Gastrocnemius medialis (tissue), 4 donors: ENCODE measurements at places on chromosomes 6 and 20.

- no peak for DNase-seq
Observed at GRCh38 chr20:62732842-62733525, 24.3 kb downstream of the NTSR1 start.

DNA sequence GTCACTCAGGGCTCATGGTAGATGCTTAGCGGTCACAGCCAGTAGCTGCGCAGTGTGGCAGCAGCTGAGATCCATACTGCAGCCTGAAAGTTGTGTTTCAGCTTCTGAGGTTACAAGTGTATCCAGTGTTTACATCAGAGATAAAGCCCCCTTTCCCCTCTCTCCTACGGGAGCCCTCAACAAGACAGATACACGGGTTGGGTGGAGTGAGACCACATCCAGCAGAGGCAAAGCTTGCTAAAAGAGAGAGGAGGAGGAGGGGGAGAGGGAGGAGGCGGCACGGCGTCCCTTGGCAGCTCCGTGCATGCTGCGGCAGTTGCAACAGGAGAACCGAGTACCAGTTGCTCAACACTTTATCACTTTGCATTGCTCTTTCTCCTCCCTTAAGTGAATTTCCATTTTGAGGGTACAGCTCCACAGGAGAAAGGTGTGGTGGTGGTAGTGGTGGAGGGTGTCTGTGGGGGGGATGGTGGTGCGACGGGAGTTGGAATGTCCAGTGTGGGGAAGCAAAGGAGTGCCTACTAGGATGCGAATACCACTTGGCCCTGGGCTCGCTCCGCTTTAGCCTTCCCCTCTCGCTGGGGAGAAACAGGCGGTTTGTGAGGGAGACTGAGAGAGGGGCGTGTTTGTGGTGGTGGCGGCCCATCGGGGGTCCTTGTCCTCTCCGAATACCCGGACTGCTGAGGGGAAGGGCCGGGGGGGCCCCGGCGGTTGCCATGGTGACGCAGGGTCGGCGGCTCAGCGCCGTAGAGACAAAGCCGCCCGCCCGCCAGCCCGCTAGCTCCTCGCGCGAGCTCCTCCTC lies 405 bp upstream of the RNF182 start:
- no peak for DNase-seq

- no peak for DNase-seq
Observed at GRCh38 chr6:9332241-9332780, 897.0 kb upstream of the SLC35B3 start.

DNA sequence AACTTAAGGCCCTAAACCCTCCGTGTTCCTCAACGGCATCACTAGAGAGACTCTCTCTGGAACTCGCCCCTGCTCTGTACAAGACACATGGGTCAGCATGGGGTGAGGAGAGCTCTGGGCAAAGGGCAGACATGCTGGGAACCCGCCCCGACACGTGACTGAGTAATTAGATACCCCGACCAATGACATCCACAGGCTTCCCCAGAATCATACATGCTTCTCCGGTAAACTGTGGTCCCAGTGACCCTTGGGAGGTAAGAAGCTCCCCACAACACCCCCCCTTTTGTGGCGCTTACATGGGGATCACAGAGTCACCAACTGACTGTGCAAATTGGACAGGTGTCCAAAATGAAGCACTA lies 31.7 kb upstream of the RPS6KA2 start:
- DNase-seq, result no peak

- no peak for DNase-seq
Observed at GRCh38 chr6:113909224-113909856, 52.2 kb downstream of the MARCKS start.

- no peak for DNase-seq
Observed at GRCh38 chr6:5078121-5078669, 6.9 kb upstream of the PPP1R3G start.

DNA sequence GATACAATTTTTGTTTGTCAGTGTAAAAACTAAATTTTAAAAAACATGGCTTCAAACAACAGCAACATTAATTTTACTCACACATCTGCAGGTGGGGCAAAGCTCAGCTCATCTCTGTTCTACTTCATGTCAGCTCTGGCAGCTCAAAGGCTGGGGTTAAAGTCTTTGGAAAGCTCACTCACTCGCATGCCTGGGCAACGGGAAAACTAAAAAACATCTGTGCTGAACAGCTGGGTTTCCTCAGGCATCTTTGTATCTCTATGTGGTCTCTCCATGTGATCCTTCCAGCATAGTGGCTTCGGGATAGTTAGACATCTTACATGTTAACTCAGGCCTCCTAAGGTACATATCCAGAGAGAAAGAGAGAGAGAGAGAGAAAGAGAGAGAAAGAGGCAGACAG lies 499.6 kb downstream of the RFPL4B start:
- DNase-seq, result no peak

DNA sequence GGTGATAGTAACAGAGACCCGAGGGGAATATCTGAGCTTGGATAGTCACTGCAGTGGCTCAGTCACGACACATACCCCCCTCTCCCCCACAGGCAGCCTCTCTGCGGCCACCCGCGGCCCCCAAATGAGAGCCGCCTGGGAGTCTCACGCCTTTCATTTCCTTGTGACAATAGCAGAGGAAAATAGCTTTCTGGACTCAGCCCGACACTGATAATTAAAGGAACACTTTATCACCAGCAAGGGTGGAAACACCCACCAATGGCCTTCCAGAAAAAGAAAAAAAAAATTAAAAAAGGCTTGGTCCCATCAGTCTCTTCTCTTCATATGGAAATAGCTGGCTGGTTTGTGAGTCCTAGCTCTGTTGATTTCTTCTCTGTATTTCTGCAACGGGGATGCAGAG lies 35.1 kb upstream of the KCNG1 start:
- DNase-seq, result no peak

DNA sequence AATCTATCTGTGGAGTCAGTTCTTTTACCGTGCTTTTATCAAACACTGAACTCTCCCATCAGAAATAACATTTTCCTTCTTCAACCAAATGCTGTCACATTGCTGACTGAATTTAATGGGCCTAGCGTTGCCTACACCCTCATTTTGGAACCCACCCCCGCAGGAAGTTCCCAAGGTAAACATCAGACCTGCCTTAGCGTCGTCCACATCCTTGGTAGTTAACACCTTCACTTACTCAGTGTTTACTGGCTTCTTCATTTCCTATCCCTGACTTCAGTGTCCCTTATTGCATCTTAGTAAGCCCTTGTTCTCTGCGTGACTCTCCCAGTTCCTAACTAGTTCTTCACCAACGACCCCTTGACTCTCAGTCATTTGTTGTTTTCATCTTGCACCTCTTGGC lies 491.4 kb upstream of the SOX4 start:
- DNase-seq, result no peak

DNA sequence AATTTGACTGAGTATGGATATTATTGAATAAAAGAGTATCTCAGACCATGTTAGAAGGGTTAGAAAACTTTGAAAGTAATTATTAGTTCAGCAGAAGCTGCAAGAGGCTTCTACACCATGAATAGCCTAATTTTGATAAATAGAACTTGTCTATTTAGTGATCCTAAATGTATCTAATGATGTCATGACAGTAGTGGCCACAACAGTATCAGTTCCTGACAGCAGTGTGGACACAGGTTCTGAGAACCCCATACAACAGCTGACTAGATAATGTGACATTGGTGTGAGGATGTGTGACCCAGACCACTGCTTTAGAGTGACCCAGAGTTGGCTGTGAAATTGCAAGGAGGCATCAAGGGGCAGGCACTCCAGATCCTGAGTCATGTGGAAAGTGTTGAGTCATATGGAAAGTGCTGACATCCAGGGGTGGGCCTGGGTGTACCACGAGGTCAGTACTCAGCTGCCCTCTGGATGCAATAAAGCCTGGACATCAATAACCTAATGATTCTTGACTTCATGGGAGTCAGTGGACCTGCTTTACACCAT lies 754.7 kb downstream of the DHX35 start:
- no peak for DNase-seq

DNA sequence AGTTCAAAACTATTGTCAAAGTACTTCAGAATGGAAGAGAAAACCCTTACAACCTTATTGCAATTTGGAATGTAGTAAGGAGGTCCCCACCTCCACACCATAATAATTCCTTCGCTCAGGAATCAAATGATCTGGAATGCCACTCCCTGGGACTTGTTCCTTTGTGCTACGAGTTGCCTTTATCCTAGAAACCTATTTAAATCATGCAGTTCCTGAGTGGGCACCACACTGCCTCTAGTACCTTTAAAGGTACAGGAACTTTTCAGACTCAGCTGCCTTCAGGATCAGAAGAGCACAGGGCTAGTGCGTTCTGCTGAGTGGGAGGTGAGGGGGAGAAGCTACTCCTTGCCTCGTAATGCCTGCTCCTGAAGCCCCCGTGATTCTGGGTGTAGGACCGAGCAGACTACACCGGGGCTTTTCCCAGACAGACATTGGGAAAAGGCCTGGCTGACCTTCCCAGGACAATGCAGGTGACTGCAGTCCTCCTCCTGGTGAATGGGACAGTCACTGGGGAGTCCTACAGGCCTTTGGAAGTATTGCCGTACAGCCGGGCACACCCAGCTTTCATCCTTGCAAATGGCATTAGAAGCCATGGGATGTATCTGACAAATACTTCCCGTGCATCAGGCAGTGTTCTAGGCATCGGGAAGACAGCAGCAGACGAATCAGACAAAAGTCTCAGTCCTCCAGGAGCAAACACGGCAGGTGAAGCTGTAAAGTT lies 11.8 kb upstream of the TUBB2B start:
- DNase-seq, result no peak
